Fibroblast of skin of back (primary cell): ENCODE measurements at places on chromosomes 16 and 17.
A peak's percentile ranks its signal among the peaks of the same experiment; 100 is the strongest.

DNA sequence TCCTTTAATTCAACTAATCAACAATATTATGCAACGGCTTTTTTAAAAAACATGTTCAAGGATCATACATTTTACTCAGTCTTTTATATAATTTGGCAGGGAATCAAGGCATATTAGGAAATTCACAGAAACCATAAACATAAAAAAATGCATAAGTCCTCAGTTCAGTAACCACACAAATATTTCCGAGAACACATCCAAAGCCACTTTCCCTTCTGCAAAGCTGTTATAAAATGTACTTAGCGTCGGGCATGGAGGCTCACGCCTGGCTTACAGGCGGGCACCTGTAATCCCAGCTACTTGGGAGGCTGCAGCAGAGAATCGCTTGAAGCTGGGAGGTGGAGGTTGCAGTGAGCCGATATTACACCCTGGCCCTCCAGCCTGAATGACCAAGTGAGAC is 9.7 kb upstream of the ZC3H7A start:
- peak; percentile 59 for DNase-seq

DNA sequence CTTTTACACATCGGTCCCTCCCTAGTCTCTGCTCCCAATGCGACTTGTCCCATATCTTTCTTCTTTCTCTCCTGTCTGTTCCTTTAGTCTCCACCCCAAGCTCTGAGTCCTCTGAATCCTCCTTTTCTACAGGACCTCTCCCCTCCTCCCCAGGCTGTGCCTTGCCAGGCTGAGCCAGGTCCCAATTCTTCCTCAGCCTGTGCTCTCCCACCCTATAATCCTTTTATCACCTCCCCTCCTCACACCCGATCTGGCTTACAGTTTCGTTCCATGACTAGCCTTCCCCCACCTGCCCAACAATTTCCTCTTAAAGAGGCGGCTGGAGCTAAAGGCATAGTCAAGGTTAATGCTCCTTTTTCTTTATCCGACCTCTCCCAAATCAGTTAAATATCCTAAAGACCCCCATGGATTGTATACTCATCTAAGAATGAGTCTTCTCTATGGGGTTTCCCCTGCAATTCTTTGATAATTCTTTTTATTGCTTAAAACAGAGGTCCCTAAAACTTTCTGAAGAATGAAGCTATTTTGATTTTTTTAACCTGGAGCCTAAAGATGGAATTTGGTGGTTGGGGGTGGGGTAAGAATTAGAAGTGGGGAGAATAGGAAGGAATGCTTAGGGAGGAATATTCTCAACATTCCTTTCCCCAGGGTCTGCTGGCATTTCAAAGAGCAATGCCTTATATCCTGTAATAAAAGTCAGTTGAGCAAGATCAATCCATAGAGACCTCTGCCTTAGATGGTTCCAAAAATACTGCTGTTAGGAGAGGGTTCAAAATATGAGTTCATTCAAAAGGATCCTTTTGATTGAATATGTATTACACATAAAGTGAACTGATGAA is 102.8 kb downstream of the MYO1D start:
- DNase-seq, result peak; percentile 10

GRCh38 chr17:6427279-6427781 is 7.6 kb downstream of the AIPL1 start:
- DNase-seq, result peak; percentile 9

GRCh38 chr17:17947309-17947708 is 24.9 kb downstream of the TOM1L2 start:
- no peak for DNase-seq

DNA sequence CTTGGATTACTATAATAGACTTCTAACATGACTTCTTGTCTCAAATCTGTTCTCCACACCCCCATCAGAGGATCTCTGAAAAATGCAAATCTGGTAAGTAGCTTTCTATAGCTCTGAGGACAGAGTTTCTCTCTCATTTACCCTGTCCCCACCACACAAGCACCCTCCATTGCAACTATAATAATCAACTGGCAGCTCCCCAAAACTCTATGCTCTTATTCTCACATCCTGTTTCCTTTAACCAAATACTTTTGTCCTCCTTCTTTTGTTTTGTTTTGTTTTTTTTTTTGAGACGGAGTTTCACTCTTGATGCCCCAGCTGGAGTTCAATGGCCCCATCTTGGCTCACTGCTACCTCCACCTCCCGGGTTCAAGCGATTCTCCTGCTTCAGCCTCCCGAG is 73.4 kb downstream of the HELZ start:
- DNase-seq, result no peak
